Aorta (tissue), 5 donors: ENCODE measurements at places on chromosomes 3 and 15.

- no peak for DNase-seq
- no peak overlapping the region for H3K4me3 ChIP-seq
- peak overlapping the region; percentile 93 for H3K27ac ChIP-seq
- no peaks in the 10 kb centered on the region for H3K36me3 ChIP-seq
- H3K4me1 ChIP-seq: peaks cover 4% of the 10 kb centered on the region
- no peaks in the 10 kb centered on the region for H3K27me3 ChIP-seq
Measured at GRCh38 chr3:33167284-33167683, 51.3 kb downstream of the SUSD5 start.

DNA sequence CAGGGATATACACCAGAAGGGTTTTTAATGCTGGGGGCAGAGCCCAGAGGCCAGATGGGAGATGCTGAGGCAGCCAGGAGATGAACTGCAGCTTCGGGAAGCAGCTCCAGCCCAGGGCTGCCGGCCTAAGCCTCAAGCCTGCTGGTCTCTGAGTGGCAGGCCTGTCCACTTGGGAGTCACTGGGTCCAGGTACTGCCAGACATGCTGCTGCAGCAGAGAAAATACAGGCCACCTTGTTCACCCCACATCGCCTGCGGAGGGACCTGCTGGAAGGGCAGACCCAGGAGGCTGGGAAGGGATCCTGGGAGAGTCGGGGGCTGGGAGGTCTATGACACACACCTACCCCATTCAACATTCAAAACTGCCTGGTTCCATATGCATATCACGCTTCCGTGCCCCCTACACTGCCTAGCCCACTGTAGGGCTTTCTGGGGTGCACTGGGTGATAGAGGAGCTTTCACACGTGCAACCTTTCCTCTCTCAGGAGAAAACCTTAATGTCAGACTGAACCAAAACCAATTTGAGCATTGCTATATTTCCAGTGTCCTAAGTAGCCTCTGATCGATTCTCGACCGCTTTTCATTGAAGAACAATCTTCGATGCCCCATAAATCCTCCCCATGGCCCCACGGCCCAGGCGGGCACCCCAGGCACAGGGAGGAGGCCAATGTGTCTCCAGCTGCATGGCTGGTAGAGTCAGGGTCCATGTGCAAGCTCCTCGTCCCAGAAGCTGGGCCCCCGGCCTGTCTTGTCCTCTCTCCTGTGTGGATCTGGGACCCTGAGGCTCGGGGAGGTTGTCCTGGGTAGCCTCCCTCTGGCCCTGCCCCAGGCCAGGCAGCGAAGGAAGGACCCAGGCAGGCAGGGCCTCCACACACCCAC lies 147.4 kb downstream of the ATP10A start:
- peak; percentile 68 for DNase-seq
- no peaks in the 10 kb centered on the region for H3K4me1 ChIP-seq
- no peaks in the 10 kb centered on the region for H3K27me3 ChIP-seq
- peak overlapping the region; percentile 3 for H3K27ac ChIP-seq
- no peaks in the 10 kb centered on the region for H3K36me3 ChIP-seq
- H3K4me3 ChIP-seq: no peak overlapping the region

GRCh38 chr3:141368062-141368924 lies at the start of gene ZBTB38:
TSS of gene ZBTB38 (plus strand) at chr3:141368504. CDS start at chr3:141442389, 73,885 bp downstream.
- H3K36me3 ChIP-seq: no peaks in the 10 kb centered on the region
- H3K4me3 ChIP-seq: peak within 1 kb of the TSS; percentile 50
- no peaks in the 10 kb centered on the region for H3K27me3 ChIP-seq

GRCh38 chr15:79740561-79740960 lies 156.3 kb downstream of the MTHFS start:
- no peak overlapping the region for H3K4me3 ChIP-seq
- no peaks in the 10 kb centered on the region for H3K4me1 ChIP-seq
- H3K27me3 ChIP-seq: no peaks in the 10 kb centered on the region
- no peak overlapping the region for H3K27ac ChIP-seq
- no peaks in the 10 kb centered on the region for H3K36me3 ChIP-seq

DNA sequence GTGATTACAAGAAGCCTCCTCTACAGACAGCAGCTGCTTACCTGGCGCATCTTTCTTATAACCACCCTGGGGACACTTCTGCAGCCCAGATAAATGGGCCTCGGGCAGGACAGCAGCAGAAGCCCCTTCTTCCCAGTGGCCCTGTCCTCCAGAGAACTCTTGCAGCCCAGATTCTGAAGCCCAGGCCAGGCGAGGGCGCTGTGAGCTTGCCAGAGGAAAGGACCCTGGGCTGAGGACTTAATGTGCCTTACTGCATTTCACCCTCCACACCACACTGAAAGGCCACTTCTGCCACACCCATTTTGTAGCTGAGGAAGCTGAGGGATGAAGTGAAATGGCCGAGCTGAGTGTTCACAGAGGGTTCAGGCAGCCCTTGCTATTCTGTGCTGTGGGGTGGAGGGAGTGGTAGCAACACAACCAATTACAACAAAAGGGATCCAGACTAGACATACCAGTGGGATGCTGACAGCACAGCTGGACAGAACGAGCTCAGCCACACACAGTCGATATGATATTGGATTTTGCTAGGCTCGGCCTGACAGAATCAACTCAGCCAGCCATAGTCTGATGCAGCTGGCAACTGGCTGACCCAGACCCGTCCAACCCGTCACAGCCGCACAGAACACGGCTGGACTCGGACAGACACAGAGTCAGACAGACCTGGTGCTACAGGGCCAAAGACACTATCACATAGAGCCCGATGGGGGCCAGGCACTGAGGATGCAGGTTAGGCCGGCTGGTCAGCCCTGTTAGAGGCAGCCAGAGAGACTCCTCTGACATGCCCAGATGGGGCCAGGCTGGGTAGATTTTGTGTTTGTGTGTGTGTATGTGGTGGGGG lies 7.3 kb downstream of the ACOX2 start:
- H3K36me3 ChIP-seq: peaks cover 2% of the 10 kb centered on the region
- DNase-seq: no peak
- H3K4me3 ChIP-seq: no peak overlapping the region
- H3K27ac ChIP-seq: no peak overlapping the region

- H3K4me3 ChIP-seq: no peak overlapping the region
- H3K27me3 ChIP-seq: no peaks in the 10 kb centered on the region
- H3K36me3 ChIP-seq: no peaks in the 10 kb centered on the region
- no peaks in the 10 kb centered on the region for H3K4me1 ChIP-seq
- no peak overlapping the region for H3K27ac ChIP-seq
Measured at GRCh38 chr15:25136119-25136518, 181.3 kb downstream of the SNRPN start.

DNA sequence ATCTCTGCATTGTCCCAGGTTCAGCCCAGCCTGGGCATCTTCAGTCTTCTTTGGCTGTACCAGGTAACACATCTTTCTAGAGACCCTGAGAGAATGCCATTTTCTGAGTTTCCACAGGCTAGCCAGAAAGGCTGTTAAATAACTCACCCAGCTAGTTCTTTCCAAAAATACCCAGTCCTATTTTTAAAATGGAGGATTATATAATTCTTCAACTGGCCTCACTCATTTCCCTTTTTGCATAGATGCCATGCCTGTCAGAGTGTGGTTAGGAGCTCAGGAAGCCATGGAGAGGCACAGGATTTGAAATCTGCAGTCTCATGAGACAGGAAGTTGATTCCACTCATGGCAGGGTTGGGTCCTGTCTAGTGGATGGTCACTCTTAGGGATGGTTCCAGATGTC lies 39.8 kb downstream of the CEMIP start:
- no peaks in the 10 kb centered on the region for H3K27me3 ChIP-seq
- no peak for DNase-seq
- peaks cover 3% of the 10 kb centered on the region for H3K4me1 ChIP-seq

DNA sequence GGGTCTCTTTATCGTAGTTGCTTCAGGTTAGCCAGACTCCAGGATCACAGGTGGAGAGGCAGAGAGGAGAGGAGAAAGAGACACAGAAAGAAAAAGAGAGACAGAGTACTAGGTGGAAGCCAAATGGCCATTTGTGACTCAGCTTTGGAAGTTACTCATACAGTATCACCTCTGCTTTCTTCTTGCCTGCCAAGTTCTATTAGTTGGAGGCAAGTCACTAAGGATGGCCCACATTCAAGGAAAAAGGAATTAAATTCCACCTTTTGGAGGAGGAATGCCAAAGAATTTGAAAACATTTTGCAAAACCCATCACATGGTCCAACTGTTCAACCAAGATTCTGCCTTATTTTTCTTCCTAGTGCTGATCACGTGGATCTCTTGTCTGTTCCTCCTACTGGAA lies 291.1 kb downstream of the CHL1 start:
- H3K4me3 ChIP-seq: no peak overlapping the region
- H3K27me3 ChIP-seq: no peaks in the 10 kb centered on the region
- DNase-seq: no peak
- peak overlapping the region; percentile 6 for H3K27ac ChIP-seq
- H3K4me1 ChIP-seq: peaks cover 2% of the 10 kb centered on the region
- H3K36me3 ChIP-seq: no peaks in the 10 kb centered on the region

DNA sequence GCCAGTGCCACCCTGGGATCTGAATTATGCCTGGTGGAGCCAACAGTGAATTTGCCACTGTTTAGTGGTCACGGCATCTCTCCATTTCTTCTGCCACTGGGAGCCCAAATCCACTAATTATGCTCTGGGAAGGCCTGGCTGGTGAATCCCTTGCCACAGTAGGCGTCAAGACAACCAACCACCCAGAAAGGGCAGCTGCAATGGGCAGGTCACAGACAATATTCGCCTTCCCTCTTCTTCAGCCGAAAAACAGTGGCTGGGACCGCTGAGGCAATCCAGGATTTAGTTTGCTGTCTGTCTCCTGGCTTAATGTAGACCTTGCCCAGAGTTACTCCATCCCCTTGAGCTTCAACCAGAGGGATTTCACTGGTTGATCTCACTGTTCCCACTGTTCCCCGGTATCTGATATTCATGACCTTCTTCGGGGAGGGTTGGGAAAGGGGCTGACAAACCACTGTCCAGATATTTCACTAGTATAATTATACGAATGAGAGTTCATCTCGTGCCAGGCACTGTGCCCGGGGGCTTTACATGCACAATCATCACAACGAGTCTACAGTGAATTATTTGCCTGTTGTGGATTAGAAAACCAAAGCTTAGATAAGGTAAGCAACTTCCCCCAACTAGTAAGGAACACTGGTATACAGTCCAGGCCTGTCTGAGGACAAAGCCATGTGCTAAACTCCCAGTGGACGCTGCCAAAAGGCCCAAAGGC lies 49.9 kb upstream of the RAB6B start:
- no peaks in the 10 kb centered on the region for H3K27me3 ChIP-seq
- no peaks in the 10 kb centered on the region for H3K36me3 ChIP-seq
- H3K4me1 ChIP-seq: peaks cover 5% of the 10 kb centered on the region
- H3K4me3 ChIP-seq: no peak overlapping the region
- no peak overlapping the region for H3K27ac ChIP-seq

GRCh38 chr15:35330916-35331315 lies 215.0 kb downstream of the DPH6 start:
- no peak for DNase-seq
- no peaks in the 10 kb centered on the region for H3K36me3 ChIP-seq
- H3K4me3 ChIP-seq: no peak overlapping the region
- H3K27me3 ChIP-seq: no peaks in the 10 kb centered on the region
- H3K4me1 ChIP-seq: no peaks in the 10 kb centered on the region

GRCh38 chr3:137165117-137165806 lies 207.5 kb downstream of the IL20RB start:
- H3K4me3 ChIP-seq: no peak overlapping the region
- DNase-seq: no peak
- H3K4me1 ChIP-seq: no peaks in the 10 kb centered on the region

DNA sequence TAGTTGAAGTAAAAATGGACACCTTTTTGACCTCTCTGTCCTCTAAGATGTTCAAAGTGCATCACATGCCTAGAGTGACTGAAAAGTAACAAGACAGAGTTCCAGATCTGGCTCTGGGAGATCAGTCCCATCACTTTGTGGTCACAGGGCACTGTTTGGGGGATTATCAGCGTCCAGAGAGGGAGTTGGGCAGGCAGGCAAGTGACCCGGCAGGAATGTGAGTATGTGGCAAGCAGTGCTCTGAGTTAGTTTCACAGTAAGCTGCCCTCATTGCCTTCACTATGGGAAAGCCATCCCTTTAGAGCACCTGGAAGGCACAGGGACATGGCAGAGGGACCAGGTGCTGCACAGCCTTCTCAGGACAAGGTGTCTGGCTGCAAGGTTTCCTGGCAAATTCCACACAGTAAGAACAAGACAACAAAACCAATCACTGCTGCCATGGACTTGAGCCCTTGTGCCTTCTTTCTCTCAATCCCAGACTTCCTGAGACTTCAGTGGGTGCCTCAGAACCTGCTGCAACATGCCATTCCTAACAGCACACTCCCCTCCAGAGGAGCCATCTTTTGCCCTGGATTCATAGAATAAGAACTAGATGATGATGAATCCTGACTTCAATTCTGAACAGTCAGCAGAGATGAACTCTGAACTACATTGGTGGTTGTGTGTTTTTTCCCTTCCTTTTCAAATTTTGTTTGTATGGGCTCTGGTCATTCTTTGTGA lies 55.2 kb downstream of the TIPARP start:
- no peaks in the 10 kb centered on the region for H3K4me1 ChIP-seq
- no peak overlapping the region for H3K4me3 ChIP-seq
- no peak overlapping the region for H3K27ac ChIP-seq
- no peak for DNase-seq

DNA sequence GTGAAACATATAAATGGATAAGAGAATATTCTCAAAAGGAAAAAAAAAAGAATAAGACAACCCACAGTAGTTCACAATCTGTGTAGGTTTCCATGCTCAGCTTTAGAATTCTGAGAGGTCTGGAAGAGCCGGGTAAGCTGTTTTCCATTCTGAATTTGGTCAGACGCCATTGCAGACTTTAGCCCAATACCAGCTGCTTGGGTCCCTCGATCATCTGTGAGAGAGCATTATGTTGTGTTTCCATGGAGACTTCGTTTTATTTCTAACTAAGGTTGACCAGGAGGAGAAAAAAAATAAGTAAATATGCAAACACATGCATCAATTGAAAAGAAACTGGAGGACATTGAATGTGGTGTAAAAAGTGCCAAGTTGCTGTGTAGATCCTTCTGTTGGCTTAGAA lies 25.5 kb downstream of the KCNAB1 start:
- no peaks in the 10 kb centered on the region for H3K36me3 ChIP-seq
- H3K4me1 ChIP-seq: peaks cover 18% of the 10 kb centered on the region
- DNase-seq: no peak
- no peaks in the 10 kb centered on the region for H3K27me3 ChIP-seq
- H3K27ac ChIP-seq: no peak overlapping the region
- H3K4me3 ChIP-seq: peak overlapping the region; percentile 47

GRCh38 chr3:23916152-23916885 lies 471 bp downstream of the NKIRAS1 start:
- no peak for DNase-seq
- H3K4me1 ChIP-seq: no peaks in the 10 kb centered on the region
- H3K36me3 ChIP-seq: peaks cover 4% of the 10 kb centered on the region
- H3K27ac ChIP-seq: peak overlapping the region; percentile 64

GRCh38 chr3:185361920-185362319 lies 1.0 kb upstream of the MAP3K13 start:
- no peaks in the 10 kb centered on the region for H3K36me3 ChIP-seq
- no peaks in the 10 kb centered on the region for H3K27me3 ChIP-seq
- H3K27ac ChIP-seq: no peak overlapping the region
- H3K4me3 ChIP-seq: no peak overlapping the region
- no peak for DNase-seq

- H3K4me1 ChIP-seq: no peaks in the 10 kb centered on the region
- no peak overlapping the region for H3K4me3 ChIP-seq
- H3K27me3 ChIP-seq: no peaks in the 10 kb centered on the region
- H3K36me3 ChIP-seq: no peaks in the 10 kb centered on the region
- no peak overlapping the region for H3K27ac ChIP-seq
- DNase-seq: no peak
Measured at GRCh38 chr3:54760201-54760600, 167.7 kb downstream of the LRTM1 start.

GRCh38 chr3:134487406-134487805 lies 1.5 kb downstream of the CEP63 start:
- no peaks in the 10 kb centered on the region for H3K27me3 ChIP-seq
- peaks cover under 1% of the 10 kb centered on the region for H3K4me1 ChIP-seq
- no peak for DNase-seq
- H3K27ac ChIP-seq: no peak overlapping the region
